ENCODE measurements at places on chromosomes 12 and 14.

DNA sequence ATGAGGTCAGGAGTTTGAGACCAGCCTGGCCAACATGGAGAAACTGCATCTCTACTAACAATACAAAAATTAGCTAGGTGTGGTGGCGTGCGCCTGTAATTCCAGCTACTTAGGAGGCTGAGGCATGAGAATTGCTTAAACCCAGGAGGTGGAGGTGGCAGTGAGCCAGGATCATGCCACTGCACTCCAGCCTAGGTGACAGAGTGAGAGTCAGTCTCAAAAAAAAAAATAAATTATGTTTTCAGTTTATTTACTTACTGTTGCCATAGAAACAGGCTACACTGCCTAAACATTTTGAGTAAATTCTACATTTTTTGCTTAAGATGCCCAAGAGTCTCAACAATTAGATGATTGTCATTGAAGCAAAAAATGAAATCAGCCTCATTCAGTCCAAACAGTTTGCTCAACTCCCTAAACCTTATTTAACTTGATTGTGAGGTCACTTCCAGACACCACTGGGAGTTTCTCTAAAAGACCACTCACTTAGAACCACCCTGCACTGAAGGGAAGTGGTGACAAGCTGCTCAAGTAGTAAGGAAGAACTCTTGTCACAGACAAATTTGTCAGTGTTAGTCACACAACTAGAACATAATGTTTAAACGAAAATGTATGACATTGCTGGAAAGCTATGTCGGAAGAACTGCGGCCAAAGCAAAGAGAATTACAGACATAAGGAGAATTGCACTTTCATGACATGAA is 9.8 kb upstream of the GNPNAT1 start:
- DNase-seq = peak; percentile 8

GRCh38 chr12:3076730-3077571 is at the start of gene TSPAN9:
TSS of gene TSPAN9 (plus strand) at chr12:3077379. CDS start at chr12:3201194, 123,815 bp downstream.
- DNase-seq = peak; percentile 52

DNA sequence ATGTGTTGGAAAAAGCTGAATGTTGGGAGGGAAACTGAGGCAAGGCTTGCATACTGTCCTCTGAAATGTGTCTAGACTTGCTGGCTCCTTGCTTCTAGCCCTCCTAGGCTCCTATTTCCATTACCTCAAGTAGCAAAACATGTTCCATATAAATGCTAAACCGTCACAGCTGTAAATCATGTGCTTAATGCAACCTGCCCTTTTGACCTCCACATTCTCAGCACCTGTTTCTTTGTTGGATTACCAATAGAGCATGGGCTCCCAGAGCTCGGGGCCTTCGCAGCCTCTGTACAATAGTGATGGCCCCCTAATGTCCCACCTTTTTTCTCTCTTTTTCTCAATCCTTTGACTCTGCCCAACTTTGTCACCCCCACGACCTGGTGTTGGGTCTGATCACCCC is 23.3 kb downstream of the RERGL start:
- no peak for DNase-seq

DNA sequence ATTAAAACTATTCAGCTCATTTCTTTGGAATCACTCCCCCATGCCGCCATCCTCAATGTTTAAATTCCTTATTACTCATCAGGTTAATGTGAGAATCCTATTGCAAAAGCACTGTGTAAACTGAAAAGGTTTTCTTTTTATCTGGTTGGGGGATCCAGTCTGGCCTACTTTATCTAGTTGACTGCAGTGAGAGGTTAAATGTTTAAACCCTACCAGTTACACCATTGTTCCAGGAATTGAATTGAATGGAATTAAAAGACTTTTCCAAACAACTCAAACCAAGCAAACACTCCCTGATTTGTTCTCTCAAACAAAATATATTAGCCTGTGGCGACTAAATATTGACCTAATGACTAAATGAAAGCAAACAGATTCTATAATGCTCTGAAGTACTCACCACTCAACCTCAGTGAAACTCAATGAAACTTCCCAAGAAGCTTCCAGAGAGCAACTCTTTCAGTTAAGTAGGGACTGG is 100.5 kb downstream of the VEZT start:
- DNase-seq = no peak

DNA sequence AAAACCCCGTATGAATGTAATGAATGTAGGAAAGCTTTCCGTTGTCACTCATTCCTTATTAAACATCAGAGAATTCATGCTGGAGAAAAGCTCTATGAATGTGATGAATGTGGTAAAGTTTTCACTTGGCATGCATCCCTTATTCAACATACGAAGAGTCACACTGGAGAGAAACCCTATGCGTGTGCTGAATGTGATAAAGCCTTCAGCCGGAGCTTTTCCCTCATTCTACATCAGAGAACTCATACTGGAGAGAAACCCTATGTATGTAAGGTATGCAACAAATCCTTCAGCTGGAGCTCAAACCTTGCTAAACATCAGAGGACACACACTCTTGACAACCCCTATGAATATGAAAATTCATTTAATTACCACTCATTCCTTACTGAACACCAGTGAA is 23.8 kb downstream of the ZNF891 start:
- DNase-seq = no peak

DNA sequence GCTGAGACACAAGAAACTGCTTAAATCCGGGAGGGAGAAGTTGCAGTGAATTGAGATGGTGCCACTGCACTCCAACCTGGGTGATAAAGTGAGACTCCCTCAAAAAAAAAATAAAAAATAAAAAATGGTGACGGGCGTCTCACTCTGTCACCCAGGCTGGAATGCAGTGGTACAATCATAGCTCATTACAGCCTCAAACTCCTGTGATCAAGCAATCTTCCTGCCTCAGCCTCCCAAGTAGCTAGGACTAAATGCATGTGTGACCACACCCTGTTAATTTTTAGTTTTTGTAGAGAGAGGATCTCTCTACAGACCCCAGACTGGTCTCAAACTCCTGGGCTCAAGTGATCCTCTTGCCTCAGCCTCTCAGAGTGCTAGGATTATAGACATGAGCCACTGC is 9.1 kb downstream of the SNX6 start:
- no peak for DNase-seq

DNA sequence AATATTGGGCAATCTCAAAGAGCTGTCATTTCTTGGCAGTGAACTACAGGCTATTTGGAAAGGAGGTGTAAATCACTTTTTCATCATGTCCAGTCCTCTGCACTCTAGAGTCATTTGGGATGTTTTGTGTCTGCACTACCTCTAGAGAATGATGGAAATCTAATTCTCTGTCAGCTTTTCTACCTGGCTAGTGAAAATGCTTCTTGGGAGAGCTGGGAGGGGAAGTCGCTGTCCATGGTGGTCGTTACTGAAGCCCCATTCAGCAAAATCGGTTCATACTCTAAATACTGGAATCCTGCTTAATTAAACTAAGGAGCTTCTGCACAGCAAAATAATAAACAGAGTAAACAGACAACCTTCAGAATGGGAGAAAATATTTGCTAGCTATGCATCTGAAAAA is 251.8 kb downstream of the APAF1 start:
- no peak for DNase-seq

GRCh38 chr12:47032644-47033043 is 46.8 kb upstream of the PCED1B start:
- peak; percentile 1 for DNase-seq

DNA sequence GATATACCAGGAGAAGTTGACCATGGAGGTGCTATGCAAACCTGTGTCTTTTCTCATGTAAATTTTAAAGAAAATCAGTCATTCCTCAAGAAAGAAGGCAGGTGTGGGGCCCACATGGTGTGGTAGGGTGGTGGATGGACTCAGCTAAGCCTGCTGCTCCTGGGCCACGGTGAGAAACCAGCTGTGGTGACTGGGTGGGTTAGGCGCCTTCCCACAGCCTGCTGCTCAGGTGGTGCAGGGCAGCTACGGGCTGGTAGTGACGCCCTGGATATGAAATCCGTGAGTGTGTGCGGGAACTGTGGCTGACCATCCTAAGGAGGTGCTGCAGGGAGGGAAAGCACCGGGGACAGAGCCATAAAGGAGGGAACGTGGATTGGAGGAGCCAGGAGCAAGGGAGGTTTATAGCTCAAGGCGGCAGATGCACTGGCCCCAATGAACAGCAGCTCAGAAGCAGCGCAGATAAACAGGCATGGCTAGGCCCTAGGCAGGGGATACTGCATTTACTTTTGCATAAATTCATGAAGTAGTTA is 408.8 kb downstream of the FUT8 start:
- DNase-seq = no peak

- DNase-seq = no peak
Measured at GRCh38 chr12:123879101-123879500, 93.5 kb downstream of the CCDC92 start.

GRCh38 chr12:100427078-100427477 is 46.6 kb upstream of the NR1H4 start:
- no peak for DNase-seq

DNA sequence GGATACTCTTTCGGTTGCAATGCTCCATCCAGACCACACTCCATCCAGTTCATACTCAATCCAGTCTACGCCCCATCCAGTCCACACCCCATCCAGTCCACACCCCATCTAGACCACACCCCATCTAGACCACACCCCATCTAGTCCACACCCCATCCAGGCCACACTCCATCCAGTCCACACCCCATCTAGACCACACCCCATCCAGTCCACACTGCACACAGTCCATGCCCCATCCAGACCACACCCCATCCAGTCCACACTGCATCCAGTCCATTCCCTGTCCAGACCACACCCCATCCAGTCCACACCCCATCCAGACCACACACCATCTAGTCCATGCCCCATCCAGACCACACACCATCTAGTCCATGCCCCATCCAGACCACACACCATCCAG is 116.0 kb upstream of the RTL1 start:
- no peak for DNase-seq

DNA sequence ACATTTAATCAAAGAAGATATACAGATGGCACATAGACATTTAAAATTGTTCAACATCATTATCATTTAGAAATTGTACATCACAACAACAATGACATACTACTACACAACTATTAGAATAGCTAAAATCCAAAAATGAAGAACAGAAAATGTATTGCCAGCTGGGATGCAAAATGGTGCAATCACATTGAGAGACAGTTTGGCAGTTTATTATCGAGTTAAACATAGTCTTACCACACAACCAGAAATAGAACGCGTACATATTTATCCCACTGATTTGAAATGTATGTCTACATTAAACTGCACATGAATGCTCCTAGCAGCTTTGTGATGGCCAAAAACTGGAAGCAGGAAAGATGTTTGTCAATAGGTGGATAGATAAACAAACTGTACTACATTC is 791.5 kb upstream of the MGAT4C start:
- DNase-seq = no peak

GRCh38 chr14:71320734-71321573 is 413.7 kb downstream of the PCNX1 start:
- peak; percentile 61 for DNase-seq

DNA sequence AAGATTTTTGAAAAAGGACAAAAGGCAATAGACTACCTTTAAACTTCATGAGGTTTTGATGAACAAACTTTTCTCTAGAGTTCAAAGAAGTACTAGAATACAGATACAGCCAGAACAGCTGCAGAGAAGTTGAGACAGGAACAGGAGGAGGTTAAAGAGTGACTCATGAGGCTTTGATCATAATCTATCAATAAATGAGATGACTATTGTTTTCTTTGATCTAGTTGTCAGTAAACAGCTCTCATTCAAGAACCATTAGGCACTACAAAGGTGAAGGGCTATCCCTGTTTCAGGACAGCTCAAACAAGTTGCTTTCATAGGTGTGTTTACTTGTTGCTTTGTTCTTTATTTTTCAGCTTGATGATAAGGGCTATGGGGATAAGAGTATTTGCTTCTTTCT is 2.4 kb downstream of the WASHC3 start:
- no peak for DNase-seq

GRCh38 chr14:79186523-79186922 is 1016.4 kb downstream of the NRXN3 start:
- DNase-seq = no peak

- DNase-seq = no peak
Measured at GRCh38 chr12:124938108-124938507, 23.7 kb upstream of the UBC start.

Data from CD4-positive, alpha-beta T cell treated with Interferon gamma for 1 hour (primary cell).